Activated CD4-positive, alpha-beta T cell treated with anti-CD3 and anti-CD28 coated beads for 48 hours (primary cell): ENCODE measurements at places on chromosomes 2 and 18.

DNA sequence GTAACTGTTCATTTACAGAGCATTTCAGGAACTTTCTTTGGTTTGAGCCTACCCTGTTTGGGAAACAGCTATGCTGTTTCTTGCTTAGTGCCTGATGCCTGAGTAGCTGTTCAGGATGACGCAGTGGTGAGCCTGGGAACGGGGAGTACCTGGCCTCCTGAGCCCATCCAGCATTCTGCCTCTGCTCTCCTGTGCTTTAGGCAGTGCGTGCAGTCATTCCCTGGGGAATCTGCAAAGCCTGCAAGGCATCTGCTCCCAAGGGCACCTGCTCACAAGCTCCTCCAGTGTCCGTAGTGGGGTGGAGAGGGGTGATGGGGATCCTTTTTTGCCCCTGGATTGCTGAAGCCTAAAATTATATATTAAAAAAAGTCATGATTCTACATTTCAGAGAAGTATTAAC lies 68.8 kb downstream of the RAPGEF4 start:
- no peak for DNase-seq

GRCh38 chr2:40095000-40095399 lies 315.9 kb upstream of the THUMPD2 start:
- DNase-seq = no peak

DNA sequence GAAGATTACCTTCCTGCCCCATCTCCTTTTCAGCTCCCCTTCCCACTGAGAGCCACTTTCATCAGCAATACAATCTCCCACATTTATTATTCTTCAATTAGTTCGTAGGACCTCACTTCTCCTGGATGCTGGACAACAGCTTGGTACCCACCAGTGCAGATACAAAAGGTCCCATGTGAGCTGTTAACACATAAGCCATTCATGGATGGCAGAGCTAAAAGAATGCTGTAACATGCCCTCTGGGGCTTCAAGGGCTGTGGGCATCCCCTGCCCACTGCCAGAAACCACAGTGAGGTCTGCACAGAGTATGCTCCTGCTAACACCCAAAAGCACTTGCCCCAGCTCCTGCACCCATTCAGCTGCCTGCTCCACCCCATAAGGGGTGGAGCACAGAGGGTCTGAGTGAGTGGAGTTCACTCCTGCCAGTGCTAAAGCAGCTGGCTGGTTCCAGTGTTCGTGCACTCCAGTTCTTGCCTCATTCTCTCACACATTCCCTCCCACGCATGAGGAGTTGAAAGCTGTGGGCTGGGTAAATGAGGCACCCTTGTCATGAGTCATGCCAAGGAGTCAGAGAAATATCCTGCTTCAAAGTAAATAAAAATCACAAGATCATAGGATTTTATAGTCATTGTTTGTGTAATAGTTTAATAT lies 305.9 kb upstream of the TMEFF2 start:
- DNase-seq = peak; percentile 49

GRCh38 chr18:79911344-79912270 lies 39.8 kb downstream of the SLC66A2 start:
- DNase-seq = no peak

DNA sequence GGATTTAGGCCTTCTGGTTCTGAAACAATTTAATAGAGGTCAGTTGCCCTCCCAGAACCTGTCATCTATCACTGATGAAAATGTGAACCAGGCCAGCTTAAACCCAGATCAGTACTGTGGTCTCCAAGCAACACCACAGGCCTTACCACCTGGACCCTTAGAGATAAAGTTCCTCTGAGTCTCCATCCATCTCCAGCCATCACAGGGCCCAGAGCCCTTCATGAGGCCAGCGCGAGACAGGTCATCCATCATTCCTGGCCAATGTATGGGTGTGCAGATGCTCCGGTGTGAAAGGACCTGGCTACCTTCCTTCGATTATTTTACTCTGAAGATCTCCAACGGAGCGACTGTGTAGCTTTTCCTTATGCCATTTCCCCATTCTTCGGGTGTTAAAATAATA lies 322.7 kb upstream of the SOX11 start:
- DNase-seq = no peak

DNA sequence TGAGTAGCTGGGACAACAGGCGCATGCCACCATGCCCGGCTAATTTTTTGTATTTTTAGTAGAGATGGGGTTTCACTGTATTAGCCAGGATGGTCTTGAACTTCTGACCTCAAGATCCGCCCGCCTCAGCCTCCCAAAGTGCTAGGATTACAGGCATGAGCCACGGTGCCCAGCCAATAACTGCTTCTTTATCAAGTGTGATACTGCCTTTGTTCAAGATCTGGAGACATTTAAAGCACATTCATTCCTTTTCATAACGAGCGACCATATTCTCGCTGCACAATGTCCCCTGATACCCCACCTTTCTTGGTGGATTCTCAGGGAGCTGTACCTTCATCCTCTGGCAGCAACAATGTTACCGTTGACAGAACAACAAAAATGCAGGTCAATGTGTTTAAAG lies 75.4 kb downstream of the PIEZO2 start:
- no peak for DNase-seq

GRCh38 chr2:144163592-144163991 lies 356.3 kb downstream of the ZEB2 start:
- no peak for DNase-seq

GRCh38 chr18:76850112-76850511 lies 27.8 kb downstream of the ZNF236 start:
- no peak for DNase-seq

DNA sequence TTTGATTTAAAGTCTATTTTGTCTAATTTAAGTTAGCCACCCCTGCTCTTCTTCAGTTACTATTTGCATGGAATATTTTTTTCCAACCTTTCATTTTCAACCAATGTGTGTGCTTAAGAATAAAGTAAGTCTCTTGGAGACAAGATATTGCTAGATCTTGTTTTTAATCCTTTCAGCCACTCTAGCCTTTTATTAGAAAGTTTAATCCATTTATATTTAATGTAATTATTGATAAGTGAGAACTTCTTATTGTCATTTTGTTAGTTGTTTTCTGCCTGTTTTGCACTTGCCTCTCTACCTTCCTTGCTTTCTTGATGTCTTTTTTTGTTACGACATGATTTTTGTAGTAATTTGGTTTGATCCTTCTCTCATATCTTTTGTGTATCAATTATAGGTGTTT lies 46.4 kb downstream of the CCDC148 start:
- no peak for DNase-seq

DNA sequence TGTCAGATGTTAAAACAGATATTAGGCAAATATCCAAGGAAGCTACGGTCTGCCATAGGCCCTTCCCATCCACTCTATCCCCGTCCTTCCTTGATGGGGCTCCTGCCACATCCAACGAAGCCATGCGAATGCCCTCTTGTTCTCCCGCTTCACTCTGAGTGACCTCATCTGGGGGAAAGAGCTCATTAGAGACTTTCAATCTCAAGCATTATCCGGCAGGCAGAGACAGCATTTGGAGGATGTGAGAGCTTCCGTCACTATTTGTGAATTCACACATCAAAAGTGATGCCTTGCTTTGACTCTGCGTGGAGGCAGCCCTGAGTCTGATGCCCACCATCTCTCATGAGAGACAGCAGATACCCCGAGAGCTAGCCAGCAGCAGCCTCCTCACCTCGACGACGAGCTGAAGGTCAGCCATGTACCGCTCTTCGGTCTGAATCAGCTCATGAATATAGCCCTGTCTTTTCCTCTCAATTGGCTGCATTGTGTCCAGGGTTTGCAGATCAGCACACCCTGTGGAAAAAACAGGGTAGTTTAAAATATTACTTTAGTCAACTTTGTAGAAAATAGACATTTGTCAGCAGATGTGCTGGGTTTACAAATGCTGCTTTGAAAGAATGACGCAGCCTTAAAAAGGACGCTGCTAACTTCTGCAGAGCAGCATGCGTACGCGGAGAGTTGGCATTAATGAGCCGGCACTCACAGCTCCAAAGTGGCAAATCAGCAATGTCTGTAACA lies 45.9 kb downstream of the FAM228A start:
- no peak for DNase-seq

DNA sequence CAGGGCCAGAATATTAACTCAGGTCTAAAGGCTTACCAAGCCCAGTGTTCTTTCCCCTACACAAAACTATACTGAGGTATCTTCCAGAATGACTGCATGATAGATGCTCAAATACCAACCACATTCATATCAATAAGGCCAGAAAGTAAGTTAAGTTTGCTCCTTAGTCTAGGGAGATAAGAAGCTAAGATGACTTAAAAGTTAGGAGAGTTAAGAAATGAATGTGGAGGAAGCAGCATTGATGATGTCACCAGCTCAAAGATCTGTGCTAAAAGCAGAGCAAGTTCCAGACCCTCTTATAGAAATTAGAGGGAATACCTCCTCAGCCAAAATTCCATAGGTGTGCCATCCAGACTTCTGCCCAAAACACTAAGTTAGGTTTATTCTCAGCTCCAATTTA lies 6.1 kb downstream of the PPP4R1 start:
- DNase-seq = no peak

DNA sequence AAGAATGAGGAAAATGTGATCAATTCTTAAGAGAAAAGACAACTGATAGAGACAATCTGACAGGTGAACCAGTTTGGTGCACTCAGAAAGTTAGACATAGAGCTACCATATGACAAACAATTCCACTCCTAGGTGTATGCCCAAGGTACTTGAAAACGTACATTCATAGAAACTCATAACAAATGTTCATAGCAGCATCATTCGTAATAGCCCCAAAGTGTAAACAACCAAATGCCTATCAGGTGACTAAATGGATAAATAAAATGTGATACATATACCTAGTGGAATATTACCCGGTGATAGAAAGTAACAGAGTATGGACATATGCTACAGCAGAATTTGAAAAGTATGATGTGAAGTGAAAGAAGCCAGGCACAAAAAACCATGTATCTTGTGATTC lies 149.3 kb upstream of the TRIB2 start:
- no peak for DNase-seq

- no peak for DNase-seq
These were observed 26.7 kb downstream of the VIL1 start for GRCh38 chr2:218445602-218446001.

GRCh38 chr2:234952270-234953115 lies 676 bp downstream of the SH3BP4 start:
- peak; percentile 10 for DNase-seq

- no peak for DNase-seq
These were observed 28.3 kb upstream of the GYPC start for GRCh38 chr2:126627643-126628042.

DNA sequence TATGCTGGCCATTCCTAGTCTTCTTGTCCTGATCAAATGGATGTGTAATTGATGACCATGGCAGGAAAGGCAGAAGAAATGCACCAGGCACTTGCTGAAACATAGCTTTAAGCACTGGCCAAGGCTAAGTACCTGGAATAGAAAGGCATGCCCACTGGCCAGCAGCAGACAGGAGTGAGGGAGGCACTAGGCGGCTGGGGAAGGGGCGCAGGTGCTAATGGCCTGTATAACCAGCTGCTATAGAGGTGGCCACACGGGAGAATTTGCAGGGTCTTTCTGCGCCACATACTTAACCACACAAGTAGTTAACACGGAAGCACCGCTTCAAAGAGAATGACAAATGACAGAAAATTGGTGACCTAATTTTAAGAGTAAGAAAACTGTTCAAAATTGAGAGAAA lies 66.3 kb upstream of the CHRNA1 start:
- no peak for DNase-seq

DNA sequence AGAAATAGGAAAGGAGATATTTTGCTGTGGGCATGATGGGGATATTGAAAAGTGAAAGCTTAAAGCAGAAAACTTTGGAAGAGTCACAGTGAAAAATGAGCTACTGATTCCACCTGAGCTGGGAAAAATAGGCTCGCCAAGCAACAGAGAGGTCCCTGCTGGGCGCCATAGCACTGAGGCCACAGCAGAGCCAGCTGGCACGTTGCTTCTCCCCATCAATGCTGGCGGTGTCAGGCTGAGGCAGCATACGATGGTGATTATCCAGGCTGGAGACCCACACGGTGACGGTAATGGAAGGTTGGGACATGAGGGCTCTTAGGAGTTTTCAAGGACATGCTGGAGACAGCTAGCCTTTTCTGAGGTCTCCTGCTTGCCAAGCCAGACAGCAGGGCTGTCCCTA lies 25.8 kb upstream of the DTNB start:
- no peak for DNase-seq

GRCh38 chr2:132825601-132826000 lies 155.6 kb upstream of the LYPD1 start:
- DNase-seq = no peak

DNA sequence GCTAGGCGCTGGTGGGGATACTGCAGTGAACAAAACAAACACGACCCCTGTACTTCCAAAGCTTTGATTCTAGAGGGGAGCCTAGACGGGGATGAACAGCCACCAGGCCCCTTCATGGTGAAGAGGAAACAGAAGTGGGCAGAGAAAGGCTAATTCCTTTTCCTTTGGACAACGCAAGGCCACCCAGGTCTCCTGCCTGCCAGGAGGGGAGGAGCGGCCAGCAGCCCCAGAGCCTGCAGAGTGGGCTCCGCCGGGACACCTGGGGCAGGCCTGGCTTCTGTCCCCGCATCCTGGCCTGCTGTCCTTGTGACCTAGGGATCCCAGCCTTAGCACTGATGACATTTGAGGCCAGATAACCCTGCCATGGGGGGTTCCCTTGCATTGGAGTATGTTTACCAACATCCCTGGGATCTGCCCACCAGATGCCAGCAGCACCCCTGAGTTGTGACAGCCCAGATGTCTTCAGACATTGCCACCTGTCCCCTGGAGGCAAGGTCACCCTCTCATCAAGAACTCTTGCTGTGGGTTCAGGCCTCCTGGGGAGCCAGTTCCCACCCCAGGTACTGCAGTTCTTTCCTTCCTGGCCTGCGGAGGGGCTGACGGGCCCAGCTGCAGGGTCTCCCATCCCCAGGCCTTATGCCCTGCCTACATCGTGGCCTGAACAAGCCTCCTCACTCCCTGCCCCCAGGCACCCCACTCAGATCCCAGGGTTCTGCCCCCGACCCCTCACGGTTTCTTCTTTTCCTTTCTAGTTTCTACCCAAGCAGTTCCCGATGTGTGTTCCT lies 125.7 kb downstream of the SEPTIN10 start:
- DNase-seq = no peak

DNA sequence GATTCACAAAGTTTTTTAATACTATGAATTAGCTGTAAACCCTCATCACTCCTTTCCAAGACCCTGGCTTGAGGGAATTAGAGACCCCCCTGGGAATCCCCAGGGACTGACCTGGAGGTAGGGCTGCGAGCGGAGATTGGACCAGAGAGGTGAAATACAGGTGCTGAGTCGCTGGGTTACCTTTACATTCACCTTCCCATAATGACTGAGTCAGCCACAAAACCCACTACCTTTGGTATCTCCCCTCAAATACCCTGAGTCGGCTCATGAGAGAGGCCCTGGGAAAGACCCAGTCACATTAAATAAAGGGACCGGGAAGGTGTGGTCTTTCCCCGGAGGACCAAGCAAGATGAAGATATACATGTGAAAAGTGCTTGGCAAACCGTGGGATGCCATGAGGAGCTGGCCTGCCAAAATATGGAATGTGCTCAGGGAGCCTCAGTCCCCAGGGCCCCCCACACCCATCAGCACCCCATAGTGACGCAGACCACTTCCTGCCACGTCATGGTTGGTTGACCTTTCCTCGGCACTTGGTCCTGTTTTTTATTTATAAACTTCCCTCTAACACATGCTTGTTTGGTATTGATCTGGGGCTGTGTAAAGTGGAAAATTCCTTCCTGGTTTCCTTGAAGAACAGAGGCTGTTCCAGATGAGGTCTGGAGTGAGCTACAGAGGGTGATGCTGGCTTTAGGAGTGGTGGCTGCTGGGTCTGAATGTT lies 51.4 kb downstream of the IL1RL2 start:
- DNase-seq = peak; percentile 49
